Activated naive CD4-positive, alpha-beta T cell treated with anti-CD3 and anti-CD28 coated beads, Interleukin-2, amount 50 U/mL, for 16 hours (primary cell): ENCODE measurements at places on chromosomes 2 and 18.

DNA sequence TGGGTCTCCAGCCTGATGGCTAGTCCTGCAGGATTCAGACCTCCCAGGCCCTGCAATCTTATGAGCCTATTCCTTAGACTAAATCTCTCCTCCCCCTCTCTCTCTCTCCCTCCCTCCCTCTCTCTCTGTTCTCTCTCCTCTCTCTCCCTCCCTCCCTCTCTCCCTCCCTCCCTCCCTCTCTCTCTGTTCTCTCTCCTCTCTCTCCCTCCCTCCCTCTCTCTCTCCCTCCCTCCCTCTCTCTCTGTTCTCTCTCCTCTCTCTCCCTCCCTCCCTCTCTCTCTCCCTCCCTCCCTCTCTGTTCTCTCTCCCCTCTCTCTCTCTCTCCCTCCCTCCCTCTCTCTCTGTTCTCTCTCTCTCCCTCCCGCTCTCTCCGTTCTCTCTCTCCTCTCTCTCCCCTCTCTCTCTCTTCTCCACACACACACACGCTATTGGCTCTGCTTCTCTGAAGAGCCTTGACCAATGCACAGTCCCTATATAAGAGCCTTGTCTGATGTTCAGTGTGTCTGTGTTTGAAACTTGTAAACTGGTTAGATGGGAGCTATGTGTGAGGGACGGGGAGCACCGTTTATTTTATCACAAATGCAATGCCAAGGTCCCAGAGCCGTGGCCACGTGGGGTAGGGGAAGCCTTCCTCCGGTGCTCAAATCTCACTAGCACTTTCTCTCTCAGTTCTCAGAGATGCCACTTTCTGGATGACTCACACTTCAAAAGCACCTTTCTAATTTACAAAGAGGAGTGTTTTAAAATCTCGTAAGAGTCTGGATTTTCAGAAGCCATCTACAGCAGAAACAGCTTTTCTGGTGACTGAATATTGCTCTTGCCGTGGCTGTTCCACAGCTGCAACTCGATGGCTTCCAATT, 9.4 kb upstream of the PRLH start:
- DNase-seq: peak; percentile 60

DNA sequence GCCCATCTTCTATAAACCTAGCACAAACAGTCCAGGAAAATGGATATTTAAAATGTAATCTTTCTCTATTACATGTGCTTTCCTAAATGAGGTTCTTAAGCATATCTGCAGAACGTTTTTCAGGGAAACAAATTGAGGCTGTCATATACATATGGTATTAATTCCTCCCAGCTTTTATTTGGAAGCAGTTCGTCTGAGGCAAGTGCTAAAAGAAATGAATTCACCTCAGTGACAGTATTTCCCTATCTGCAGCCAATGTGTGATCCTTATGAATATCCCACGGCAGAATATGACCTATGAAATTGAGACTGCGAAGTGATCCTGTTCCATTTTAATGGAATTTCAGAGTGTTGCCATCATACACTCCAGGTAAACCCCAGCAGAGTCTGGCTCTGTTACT, 7.1 kb downstream of the MYOM1 start:
- no peak for DNase-seq

GRCh38 chr2:55898386-55899040, 25.1 kb downstream of the EFEMP1 start:
- DNase-seq: no peak

- no peak for DNase-seq
These were observed 29.7 kb downstream of the DGKD start for GRCh38 chr2:233384015-233384414.

- DNase-seq: no peak
These were observed 275.1 kb downstream of the CDH20 start for GRCh38 chr18:61608316-61608715.

DNA sequence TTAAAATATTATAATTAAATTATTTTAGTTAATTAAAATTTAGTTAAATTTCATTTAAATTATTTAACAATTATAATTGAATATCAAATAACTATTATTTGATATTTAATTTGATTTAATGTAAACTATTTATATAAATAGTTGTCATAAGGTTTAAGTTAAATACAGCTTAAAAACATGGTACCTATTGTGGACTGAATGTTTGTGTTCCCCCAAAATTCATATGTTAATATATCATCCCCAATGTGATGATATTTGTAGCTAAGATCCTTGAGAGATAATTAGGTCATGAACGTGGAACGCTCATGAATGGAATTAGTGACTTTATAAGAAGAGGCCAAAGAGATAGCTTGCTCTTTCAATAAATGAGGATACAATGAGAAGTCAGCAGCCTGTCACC, 505.7 kb upstream of the LRATD1 start:
- no peak for DNase-seq

- peak; percentile 67 for DNase-seq
These were observed 13.5 kb downstream of the ALPK2 start for GRCh38 chr18:58615140-58616132.

DNA sequence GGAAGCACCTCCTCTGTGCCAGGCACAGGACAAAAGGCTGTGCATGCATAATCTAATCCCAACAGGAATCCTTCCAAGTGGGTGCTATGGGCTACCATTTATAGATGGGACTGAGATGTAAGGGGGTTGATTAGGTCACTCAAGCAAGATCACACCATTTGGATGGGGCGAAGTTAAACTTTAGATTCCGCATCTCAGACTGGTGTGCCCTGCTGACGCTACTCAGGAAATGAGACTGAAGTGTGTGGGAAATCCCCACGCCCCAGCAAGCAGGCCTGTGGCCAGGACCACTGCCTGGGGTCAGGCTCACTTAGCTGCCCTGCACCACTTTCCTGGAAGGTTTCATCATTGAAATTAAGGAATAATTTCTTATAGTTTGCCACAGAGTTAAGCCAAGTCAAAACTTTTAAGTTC, 70.5 kb upstream of the PPP1CB start:
- DNase-seq: peak; percentile 46

GRCh38 chr2:212646698-212647366, 108.2 kb upstream of the ERBB4 start:
- DNase-seq: no peak

DNA sequence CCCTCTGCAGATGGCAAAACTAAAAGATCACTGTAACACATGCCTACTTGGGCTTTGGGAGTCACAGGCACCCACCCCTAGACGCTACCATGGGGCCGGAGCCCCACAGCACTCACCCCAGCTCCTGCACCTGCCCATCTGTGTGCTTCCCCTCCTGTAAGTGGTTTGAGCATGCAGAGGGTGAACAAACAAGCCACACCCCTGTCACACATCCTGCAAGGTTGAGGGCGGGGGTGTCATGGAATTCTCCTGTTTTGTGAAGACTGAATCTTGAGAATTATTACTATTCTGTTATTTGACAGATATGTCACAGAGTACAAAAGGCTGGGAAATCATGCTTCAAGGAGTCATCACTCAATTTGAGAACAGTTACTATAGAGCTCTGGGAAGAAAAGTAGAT, 60.9 kb downstream of the RFTN2 start:
- DNase-seq: no peak

DNA sequence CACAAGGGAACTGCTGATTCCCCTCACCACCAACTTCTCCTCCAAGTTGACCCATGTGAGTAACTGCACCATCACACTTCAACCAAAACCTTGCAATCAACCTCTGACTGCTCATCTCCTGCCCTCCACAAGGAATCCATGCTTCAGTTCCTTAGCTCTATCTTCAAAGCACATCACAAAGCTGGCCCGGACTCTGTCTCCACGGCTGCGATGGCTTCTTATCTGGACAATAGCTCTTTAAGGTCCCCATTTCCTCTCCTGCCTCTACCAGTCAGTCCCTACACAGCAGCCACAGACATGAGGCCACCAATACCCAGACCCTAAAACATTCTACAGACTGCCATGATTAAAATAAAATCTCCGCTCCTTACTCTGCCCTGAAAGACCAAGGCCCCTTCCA, 25.7 kb downstream of the MBOAT2 start:
- no peak for DNase-seq

GRCh38 chr2:34664266-34664665, 1065.2 kb upstream of the FAM98A start:
- no peak for DNase-seq

DNA sequence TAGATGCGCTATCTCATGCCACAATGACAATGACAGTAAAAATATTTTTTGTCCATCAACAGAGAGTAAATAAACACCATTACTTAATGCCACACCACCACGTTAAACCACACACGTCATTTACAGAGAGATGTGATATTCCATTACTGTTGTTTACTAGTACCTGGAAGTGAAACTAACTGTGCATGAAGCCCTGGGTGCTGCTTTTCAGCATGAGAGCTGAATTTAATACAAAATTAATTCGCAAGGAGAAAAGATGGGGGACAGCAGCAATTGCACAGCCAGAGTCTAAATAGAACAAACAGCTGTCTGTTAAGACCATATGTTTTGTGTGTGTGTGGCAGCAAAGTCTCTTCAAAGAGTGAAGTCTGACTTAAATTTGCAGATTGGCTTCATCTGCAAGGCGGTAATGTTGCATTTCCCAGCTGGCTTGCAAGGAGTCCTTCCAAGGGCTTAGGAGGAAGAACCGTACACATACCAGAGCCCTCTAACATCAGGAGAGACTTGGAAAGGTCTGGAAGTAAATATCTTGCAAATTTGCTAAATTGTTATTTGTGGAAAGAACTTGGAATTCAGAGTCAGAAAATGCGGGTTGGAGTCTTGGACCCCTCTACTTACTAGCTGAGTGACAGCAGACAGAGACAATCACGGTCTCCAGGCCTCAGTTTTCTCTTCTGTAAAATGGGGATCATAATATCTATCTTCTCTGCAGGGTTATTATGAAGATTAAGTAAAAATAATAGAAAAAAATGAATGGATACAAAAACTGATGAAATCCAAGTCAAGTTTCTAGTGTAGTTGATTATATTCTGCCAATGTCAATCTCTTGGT, 127.6 kb downstream of the ALPK2 start:
- DNase-seq: no peak

GRCh38 chr2:193272011-193272410, 1077.3 kb upstream of the TMEFF2 start:
- DNase-seq: no peak

GRCh38 chr2:161223139-161223732, 63.0 kb downstream of the TANK start:
- DNase-seq: no peak

DNA sequence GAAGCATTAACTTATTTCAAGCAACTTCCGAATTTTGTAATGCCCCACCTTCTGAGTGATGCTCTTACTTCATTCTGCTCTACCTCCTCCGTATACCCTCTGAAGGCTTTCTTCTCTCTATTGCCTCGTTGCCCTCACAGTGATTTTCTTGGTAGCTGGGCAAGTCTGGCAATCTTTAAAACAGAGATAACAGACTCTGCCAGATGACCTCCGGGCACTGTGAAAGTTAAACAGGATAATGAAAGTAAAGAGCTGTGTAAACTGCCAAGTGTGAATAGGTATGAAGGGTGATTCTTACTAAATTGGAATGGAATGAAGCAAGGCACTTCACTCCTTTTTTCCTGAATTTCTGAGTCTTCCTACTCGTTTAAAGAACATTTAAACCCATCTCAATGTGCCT, 207.3 kb upstream of the GYPC start:
- no peak for DNase-seq

DNA sequence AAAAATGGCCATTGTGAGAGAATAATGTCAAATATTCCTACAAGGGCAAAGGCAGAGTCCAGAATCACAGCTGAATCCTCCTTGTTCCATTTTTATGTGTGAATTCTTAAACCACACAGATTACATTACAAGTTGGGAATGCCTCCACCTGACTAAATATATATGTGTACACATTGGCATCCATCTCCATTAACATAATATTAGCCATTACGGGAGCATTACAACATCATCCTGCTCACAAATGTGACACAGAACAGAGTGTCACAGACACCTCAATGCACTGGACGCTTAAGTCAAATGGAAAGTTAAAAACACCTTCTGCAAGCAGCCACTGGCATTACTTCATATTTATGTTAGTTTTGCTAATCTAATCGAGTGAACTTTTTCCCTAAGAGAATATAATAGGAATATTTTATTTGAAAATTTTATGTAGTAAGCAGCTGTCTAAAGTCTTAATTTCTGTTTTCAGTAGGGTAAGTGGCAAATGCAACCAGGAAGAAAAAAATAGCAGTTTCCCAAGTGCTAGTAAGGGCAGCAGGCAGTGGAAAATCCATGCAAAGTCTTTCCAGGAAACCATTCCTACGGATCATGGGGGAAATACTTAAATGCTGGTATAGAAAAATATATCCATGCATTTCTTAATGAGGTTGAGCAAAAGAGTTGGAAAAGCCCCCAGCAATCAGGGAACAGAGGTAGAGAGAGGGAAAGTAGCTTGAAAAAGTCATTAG, 255.6 kb downstream of the OSR1 start:
- no peak for DNase-seq
